ENCODE measurements at places on chromosomes 2 and 18.

DNA sequence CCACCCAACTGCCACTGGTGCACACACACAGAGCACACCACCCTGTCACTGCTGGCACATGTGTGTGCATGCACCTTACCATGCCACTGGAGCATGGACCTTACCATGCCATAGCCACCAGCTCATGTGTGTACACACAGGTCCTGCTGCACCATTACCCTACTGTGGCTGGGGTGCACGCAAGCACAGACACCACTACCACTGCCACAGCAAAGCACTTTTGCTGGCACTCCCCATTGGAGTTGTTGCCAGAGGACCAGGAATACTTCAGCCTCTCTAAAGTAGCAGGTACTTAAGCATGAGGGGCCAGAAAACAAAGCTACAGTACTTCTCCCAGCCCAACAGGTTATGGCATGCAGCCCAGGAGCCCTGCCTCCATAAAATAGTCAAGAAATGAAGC lies 404.8 kb downstream of the MBD2 start:
- DNase-seq = no peak

- DNase-seq = no peak
Observed at GRCh38 chr2:222320436-222321395, 21.9 kb upstream of the PAX3 start.

GRCh38 chr2:128228894-128229293 lies 89.8 kb downstream of the HS6ST1 start:
- DNase-seq = no peak

DNA sequence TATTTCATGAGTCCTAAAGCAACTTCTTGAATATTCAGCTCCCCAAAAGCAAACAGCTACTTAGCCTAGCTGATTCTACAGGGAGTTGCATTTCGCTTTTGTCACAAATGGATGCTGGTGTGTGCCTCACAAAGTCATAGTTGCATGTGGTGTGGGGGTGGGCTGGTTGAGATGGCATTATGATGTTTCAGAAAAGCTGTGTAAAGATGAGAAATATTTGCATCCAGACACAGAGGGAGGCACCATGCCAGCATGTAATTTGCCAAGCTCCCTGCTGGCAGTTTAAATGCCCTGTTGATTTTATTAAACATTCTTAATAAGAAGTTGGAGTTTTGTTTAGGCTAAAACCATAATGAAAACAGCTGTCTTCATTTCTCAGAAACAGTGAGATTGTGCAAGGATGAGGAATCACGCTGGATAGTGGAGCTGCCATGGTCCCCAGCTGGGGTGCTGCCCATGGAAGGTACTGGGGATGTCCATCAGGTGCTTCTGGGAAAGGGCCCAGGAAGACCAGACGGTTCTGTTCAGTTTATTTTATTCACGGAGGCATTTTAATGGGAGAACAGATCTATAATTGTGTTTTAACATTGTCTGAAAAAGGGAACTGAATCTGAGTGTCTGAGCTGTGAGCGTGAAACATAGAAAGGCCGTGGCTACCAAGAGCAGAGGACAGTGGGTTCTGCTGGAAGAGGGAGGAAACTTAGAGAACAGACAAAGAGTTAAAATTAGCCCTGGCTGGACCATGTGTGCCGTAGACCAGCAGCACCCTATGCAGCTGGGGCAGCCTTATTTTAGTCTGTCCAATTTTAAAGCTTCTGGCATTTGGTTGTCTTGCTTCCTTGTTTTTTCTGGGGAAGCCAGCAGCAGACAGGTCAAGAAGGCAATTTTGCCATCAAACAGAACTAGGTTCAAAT lies 177.1 kb downstream of the FAM210A start:
- DNase-seq = no peak

DNA sequence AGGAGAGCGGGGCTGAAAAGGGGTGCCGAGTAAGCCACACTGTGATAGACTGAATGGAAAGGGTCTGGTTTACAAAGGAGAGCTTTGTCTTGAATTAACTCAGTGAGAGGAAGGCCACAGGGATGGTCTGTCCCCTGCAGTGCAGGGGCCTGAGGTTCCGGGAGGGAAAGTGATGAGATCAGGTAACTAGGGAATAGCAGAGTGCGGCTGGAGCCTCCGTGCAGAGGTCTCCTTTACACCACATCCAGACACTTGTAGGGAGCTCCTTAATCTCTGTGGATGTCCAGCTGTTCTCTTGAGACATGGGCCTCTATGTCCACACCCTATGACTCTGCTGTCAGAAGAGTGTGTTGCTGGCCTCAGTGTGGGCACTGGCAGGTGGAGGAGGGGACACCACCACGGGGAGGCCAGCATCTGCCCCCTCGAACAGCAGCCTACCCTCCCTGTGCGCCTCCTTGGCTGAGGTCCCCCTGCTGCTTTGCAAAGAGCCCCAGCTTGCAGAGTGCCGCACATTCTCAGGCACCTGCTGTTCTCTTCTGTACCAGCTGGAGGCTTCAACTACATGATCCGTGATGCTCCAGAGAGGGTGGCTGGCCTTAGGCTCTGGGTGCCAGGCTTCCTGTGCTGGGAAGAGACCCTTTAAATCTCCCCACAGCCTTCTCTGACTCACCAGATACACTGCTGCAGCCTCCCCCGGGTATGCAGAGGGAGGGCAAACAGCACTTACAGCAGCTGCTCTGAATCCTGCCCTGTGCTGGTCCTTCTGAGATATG lies 25.9 kb downstream of the ENOSF1 start:
- no peak for DNase-seq

DNA sequence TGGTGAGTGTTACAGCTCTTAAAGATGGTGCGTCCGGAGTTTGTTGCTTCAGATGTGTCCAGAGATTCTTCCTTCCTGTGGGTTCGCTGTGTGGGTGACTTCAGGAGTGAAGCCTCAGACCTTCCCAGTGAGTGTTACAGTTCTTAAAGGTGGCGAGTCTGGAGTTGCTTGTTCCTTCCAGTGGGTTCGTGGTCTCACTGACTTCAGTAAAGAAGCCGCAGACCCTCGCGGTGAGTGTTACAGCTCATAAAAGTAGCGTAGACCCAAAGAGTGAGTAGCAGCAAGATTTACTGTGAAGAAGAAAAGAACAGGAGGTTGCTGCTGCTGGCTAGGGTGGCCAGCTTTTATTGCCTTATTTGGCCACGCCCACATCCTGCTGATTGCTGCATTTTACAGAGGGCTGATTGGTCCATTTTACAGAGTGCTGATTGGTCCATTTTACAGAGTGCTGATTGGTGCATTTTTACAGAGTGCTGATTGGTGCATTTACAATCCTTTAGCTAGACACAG lies 34.0 kb upstream of the SPTBN1 start:
- no peak for DNase-seq

DNA sequence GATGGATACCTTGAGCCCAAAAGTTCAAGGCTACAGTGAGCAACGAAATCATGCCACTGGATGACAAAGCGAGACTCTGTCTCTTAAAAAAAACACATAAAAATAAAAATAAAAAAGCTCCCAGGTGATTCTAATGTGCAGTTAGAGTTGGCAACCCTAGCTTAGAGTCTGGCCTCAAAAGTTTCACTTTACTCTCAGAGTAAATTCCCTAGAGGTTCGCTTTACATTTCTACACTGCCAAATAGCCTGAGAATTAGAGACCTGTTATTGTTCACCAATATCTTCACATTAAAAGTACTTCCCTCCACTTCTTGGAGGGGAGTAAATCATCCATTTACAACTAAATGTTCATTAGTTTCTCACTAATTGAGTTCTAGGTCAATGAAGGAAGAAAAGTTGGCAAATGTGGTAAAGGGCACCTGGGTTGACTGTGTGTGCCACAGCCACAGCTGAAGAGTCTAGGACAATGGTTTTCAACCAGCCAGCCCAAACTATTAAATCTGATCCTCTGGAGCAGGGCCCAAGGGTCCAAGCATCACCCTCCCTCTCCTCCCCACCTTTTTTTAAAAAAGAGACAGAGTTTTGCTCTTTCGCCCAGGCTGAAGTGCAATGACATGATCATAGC lies 15.2 kb upstream of the TMEM37 start:
- no peak for DNase-seq

DNA sequence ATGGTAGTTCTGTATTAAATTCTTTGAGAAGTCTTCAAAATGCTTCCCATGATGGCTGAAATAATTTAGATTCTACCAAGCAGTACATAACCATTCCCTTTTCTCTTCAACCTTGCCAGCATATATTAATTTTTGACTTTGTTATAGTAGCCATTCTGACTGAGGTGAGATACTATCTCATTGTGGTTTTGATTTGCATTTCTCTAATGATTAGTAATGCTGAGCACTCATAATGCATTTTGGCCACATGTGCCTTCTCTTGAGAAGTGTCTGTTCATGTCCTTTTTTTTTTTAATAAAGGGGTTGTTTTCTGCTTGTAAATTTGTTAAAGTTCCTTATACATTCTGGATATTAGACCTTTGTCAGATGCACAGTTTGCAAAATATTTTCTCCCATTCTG lies 173.9 kb downstream of the CALCRL start:
- DNase-seq = no peak

DNA sequence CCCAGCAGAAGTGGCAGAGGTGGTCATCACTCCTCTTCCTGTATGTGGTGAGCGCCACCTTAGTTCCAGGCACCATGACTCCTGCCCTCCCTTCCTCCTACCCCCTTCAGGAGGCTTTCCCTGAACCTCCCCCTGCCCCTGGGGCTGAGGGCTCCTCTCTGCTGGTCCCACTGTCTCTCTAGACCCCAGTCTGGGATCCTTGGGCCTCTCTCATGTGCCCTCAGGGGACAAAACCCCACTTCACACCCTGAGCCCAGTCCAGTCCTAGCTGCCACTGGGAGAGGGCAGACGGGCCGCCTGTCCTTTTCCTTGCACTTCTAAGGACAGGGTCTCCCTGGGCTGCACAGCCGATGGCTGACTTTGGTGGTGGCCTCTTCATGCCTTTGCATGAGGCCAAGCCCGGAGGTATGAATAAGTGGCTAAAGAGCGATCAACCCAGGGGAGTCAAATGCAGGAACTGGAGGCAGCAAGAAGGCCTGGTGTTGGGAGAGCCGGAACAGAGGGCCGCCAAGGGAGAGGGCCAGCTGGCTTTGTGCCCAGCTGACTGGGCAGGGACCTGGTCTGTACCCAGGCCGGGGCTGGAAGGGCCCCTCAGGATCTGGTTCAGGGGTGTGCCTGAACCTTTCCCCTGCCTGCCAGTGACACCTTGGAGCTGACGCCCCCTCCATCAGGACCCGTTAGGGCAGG lies 29.5 kb downstream of the GLI2 start:
- DNase-seq = no peak

DNA sequence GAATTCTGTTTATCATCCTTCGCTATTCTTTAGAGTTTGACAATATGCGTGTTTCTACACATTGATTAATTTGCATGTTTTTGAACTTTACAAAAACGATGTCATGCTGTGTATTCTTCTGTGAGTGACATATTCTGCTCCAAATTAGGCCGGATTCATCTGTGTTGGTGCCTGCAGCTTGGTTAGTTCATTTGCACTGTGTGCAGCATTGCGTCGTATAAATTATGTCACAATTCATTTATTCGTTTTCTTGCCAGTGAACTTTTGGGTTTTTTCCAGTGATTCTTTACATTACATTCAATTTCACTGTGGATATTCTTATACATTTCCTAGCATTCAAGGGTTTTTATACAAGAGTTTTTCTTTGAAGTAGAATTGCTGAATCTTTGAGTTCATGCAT lies 118.3 kb downstream of the KCNF1 start:
- DNase-seq = no peak

DNA sequence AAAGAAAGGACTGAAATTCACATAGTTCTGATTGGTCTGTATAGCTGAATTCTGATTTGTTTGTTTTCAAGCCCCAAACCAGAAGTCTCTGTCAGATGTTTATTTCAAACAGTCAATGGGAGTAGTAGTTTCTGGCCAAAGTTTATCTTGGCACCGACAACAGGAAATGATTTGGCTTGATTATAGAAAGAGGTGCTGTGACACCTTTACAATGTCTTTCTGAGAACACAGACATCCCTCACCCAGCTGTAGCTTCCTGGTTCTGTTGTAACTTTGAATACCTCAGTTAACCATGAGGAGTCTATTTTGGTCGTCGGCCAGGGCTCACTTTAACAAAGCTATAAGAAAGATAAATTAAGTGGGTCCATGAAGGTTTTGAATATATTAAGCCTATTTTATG lies 545.0 kb upstream of the ZNF804A start:
- DNase-seq = no peak

DNA sequence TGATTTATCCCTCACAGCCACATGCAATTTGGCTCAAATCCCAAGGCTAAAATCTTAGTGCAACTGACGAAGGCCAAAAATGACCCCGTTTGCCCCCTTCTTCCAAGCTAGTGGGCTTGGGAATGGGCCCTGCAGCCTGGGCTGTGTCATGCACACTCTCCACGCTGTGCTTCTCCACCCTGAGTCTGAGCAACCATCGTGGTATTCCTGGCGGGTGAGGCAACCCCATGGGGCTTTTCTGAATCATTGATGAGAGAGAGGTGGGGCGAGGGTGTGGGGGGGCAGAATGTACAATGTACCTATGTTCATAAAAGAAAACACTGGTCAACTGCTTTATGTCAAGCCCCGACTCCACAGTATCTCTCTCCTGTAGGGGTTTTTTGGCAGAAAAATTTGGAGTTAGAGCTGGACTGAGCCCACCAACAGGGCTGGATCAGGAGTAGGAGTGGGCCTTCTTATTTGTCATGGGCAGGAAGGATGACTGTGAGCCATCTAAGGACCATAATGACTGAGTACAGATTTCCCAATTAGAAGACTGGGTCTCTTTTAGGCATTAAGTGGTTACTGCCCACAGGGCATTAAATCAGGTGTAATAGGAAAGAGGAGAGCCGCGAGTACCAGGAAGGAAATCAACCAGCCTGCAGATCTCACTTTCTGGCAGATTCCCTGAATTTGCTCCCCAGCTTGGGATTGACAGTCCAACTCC lies 8.9 kb downstream of the SULT1C2 start:
- no peak for DNase-seq

GRCh38 chr18:75264926-75265597 lies 54.5 kb downstream of the TSHZ1 start:
- DNase-seq = no peak
